ENCODE measurements at places on chromosomes 12 and 14.

DNA sequence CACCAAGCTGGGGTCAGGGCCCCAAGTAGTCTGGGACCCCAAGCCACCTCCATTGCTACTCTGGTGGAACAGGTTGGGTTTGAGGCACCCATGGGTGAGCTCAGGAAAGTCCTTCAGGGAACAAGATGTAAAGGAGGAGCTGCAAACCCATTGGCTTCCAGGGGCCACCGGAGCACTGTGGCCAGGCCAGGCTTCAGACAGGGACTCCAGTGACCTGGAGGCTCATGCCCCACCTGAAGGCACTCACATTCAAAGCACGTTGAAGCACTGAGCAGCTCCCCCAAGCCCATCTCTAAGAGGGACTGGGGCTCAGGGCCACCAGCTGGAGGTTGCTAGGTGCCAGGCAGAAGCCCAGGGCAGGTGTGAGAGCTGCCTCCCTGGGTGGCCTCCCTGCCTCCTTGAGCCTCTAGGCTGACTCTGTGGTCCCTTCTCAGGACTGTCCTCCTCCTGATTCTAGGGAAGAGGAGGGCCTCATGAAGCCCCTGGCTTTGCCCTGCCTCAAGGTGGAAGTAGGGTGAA, 49.1 kb downstream of the FAM222A start:
- DNase-seq, result peak; percentile 20

DNA sequence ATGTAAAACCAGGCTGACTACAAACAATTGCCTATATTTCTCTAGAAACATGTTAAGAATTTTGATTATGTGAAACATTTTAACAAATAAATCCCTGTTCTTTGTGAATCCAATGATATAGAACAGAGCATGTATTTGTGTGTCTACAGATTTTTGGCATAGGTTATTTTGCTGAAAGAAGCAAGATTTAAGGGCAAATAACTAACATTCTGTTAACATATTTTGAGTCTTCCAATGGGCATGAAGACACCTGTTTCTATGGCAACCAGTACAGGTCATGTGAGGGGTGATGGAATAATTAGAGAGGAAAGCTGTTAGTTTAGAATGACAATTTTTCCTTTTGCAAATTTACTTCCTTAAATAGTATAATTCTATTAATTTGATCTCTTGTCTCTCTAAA, 8.8 kb downstream of the ART4 start:
- DNase-seq, result no peak

DNA sequence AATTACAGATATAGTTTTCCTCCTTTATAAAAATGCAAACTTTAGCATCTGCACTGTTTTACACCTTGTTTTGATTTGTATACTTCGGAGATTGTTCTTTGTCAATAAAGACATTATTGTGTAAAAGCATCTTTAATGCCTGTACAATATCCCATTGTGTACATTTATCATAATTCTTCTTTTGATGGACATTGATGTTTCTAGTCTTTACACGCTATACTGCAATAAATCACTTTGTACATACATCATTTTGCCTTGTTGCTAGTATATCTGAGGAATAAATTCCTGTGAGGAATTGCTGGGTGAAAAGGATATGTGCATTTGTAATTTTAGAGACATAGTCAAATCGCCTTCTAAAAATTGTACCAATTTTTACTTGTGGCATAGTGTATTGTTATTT, 30.4 kb downstream of the WDR20 start:
- no peak for DNase-seq

DNA sequence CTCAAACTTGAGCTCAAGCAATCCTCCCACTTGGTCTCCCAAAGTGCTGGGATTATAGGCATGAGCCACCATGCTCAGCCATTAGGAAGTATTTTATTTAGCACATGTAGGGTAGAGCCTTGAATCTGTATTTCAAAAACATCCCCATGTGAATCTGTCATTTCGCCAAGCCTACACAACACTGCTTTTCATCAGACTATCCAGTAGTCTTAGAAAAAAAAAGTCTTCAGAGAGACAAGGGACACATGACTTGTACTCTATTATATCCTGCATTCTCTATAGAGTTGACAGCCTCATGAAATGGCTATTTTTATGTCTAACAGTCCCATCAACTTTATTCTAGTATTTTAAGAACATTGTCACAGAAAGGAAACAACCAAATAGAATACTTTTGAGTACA, 35.4 kb downstream of the TM7SF3 start:
- no peak for DNase-seq

GRCh38 chr12:23757541-23757962, 191.9 kb downstream of the SOX5 start:
- peak; percentile 23 for DNase-seq

GRCh38 chr12:4270831-4271716, 2.5 kb upstream of the CCND2 start:
- DNase-seq, result no peak

GRCh38 chr14:87434680-87435079, 558.3 kb downstream of the GALC start:
- DNase-seq, result no peak

Measured in stomach (tissue), 19 donors.